ENCODE measurements at places on chromosomes 1 and 21.
A peak's percentile ranks its signal among the peaks of the same experiment; 100 is the strongest.

- no peak for DNase-seq
Observed at GRCh38 chr1:160171354-160171753, 19.0 kb upstream of the CASQ1 start.

DNA sequence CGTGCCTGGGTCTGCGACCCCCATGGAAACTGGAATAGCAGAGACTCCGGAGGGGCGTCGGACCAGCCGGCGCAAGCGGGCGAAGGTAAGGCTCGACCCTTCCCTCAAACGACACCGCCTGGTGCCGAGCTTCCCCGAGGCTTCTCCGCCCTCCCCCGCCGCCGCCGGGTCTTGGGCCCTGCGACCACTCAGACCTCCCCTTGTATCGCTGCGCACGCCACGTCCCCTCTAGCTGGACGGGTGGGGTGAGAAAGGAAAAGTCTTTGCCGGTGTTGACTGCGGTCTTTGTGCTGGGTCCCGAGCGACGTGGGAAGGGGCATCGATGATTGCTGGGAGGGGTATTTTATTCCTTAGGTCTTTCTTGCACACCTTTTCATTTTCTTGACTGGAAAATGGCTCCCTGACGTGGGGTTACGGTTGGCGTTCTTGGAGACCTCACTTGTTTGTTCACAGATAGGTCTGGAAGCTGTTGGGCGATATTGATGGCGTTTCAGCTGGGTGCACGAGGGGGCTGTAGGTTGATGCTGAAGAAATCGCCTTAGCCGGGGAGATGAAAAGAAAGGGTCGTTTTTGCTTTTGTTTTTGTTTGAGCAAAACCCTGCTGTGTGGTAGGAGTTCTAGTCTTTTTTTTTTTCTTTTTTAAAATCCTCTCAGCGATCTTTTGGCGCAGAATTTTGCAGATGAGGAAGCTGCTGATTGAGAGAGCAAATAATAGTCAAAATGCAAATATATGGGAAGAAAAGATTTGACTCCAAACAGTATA, 776 bp downstream of the KDM1A start:
- DNase-seq, result peak; percentile 43

DNA sequence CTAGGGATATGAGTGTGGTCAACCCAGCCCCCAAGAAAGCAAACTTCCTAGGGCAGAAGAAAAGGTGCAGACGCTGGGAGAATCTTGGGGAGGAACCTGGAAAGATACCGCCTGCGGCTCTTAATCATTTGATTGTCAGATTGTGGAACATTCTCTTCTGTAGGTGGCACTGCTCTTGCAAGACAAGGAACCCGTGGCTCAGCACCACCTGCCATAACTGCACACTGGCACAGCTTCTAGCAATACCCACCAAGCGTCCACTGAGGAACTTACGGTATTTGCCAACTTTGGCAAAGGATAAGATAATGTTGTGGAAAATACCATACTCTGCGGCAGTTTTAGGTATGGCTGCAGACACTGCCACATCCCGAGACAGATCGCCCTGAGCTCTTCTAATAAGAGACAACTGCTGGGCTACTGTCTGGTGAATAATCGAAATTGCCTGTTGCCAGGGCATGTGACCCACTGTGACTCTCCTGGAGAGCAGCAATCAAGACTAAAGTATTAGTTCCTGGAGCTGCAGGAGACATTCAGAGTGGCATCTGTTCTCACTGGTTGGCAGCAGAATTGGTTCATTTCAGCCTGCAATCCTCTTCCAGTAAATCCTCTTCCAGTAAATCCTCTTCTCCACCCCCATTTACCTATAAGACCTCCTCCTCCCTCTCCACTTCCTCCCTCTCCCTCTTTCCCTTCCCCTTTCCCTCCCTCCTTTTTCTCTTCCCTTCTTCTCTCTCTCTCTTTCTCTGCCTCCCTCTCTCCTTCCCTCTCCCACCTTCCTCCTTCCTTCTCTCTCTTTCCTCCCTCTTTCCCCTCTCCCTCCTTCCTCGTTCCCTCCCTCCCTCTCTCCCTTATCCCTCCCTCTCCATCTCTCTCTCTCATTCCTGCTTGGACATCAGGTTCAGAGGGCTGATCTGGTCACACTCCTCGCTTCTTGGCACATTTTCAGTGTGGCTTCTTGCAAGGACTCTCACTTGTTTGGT, 49.7 kb upstream of the B3GALT5 start:
- DNase-seq, result no peak

DNA sequence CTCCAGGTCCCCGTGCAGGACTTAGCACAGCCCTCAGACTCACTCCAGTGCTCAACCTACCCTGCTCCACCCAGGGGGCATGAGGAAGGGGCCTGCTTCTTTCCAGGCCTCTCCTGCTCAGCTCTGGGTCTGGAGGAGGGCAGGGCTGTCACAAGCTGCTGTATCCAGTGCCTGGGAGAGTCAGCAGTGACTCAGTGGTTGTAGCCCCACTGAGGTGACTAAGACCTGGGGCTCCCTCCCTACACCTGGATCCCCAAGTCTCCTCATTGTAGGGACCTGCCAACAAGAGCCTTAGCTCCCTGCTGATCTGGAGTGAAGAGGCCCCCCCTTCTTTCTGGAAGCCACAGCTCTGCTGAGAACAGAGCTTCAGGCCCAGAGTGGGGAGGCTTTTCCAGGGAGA, 36.1 kb upstream of the FAM131C start:
- no peak for DNase-seq

DNA sequence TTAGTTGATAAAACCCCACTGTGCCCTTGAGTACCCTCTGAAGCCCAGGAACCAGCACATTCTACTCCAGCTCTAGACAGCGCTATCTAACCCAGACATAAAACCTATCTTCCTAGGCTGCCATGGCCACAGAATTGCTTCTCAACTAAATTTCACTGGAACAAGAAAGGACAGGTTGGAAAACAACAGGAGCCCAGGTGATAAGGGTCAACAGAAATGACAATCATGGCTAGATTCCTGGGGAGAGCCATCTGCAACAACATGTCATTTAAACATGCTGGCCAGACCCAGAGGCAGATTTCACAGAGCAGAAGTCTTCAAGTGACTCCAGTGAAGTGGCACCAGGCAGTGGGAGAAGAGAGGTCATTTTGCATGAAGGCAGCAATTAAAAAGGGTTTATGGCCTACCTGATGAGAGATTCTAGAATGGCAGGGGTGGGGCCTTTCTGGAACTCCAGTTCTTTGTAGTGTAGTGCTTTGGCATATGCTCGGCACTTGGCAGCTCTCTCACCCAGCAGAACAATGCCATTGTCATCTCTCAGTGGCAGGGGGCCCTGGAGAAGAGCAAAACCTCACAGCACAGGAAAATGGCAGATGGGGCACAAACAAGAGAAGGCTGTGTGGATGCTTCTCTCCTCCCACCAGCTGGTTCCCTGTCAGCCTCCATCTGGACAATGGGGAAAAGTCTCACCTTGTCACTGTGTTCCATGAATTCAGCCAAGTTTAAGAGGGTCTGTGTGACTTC, 9.9 kb downstream of the ANGPTL7 start:
- no peak for DNase-seq

DNA sequence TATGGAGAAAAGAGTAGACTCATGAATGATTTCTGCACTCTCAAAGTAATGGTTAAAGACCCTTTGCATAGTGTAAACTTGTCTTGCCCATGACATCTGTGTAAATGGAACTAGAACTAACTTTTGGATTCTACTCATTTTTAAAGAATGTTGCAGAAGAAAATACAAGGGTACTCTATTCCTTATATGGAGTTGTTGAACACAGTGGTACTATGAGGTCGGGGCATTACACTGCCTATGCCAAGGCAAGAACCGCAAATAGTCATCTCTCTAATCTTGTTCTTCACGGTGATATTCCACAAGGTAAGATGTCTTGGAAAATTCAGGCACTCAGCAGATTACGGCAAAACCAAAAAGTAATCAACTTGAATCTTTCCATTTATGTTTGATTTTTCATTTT, 19.8 kb downstream of the CCT8 start:
- no peak for DNase-seq

DNA sequence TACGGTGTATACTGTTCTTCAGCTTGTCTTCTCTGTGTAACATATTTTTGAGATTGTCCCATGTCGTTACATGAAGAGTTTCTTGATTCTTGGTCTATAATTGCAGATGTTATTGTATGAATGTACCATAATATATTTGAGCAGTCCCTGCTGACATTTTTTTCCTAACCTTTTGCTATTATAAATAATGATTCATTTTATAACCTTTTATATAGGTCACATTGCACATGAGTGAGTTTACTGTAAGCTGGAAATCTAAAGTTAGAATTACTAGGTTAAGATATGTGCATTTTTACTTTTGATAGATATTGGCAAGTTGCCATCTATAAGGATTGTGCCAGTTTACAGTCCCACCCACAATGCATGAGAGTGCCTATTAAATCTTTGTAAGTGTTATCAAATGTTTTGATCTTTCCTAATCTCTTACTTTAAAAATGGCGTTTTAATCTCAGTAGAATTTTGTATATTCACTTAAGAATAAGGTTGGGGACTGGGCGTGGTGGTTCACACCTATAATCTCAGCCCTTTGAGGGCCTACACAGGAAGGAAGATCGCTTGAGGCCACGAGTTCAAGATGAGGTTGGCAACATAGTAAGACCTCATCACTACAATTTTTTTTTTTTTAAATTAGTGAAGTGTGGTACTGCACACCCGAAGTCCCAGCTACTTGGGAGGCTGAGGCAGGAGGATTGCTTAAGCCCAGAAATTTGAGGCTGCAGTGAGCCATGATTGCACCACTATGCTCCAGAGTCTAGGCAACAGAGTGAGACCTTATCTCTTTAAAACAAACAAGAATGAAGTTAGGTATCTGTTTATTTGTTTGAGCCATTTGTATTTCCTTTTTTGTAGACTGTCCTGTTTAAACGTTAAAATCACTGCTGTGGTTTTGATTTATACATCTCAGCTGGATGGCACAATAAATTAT, 36.5 kb downstream of the ZMYM1 start:
- DNase-seq, result no peak

DNA sequence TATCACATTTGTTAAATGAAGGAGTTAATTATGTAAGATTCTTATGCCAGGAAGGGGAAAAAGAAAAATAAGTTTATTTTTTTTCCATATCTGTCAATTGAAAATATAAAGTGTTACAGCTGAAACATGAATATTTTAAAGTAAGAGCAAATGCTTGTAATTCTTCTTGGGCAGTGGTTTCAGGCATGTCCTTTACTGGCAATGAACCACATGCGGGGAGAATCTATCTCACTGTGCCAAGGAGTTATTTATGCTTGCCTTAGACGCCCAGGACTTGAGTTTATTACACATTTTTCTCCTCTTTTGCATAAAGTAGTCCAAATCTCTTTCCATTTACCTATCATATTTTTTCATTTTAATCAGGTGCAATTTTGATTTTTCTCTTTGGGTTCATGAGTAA, 207.8 kb upstream of the NRIP1 start:
- DNase-seq, result no peak

DNA sequence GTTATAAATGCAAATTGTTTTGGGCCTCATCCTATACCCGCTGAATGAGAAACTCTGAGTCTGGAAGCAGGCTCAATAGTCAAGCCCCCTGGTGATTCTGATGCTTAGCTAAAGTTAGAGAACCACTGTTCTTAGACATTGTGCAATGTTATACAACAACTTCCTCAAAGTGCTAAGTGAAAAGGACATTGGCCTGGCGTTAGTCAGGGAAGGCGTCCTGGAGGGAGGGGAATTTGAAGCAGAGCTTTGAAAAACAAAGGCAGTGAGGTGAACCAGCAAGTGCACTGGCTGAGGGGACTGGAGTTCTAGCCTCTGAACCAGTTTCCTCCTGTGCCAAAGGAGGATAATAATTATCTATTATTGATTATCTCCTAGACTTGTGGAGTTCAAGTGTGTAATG, 5.1 kb downstream of the CD1D start:
- DNase-seq, result no peak

DNA sequence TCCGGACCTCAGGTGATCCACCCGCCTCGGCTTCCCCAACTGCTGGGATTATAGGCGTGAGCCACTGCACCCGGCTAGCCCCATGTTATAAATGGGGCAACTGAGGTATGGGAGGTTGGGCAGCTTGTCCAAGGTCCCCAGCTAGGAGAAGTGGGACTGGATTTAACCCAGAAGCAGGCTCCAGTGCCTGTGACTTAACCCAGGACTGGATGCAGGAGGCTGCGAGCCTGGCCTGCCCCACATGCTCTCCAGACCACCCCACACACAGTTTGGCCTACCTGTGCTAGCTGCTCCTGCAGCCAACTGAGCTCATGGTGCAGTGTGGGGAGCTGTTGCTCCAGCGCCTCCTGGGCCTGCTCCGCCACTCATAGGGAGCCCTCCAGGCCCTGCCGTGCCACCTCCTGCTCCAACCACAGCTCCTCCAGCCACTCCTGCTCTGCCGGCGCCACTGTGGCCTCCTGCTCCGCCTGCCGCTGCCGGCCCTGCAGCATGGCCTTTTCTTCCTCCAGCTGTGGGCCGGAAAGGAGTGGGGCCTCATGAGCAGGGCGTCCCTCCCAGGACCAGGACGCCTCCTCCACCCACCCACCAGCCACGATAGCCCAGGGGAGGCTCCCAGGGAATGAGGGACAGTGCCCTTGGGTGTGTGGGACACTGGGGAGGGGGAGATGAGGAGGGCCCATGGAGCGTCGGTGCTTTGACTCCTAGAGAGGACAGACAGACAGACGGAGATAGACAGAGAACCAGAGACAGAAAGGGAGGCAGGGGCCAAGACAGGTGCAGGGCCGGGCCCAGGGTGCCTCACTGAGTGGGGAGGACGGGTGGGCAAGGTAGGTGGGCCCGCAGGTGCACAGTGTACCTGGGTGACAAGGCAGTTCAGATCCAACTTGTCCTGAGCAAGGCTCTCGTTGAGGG, 12.4 kb upstream of the NBPF1 start:
- no peak for DNase-seq

- DNase-seq, result no peak
Observed at GRCh38 chr1:206512851-206513180, 5.5 kb downstream of the RASSF5 start.

GRCh38 chr1:231359113-231359512, 21.0 kb downstream of the SPRTN start:
- DNase-seq, result peak; percentile 60

DNA sequence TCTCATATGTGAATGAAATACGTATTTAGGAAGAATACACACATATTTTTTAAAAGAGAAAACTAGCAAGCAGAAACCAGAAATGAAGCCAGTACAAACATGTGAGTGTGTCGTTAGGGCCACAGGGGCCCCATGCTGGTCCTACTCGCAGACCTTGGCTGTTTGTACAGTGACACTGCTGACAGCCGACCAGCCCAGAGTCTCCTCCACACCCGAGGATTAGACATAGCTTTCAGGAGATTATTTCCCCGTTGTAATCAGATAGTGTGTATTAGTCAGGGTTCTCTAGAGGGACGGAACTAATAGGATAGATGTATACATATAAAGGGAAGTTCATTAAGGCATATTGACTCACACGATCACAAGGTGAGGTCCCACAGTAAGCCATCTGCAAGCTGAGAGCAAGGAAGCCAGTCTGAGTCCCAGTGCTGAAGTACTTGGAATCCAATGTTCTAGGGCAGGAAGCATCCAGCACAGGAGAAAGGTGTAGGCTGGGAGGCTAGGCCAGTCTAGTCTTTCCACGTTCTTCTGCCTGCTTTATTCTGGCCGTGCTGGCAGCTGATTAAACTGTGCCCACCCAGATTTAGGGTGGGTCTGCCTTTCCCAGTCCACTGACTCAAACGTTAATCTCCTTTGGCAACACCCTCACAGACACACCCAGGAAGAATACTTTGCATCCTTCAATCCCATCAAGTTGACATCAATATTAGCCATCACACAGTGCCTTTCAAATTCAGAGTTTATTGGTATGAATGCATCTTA, 51.2 kb downstream of the DIP2A start:
- no peak for DNase-seq

GRCh38 chr1:14442669-14443068, 155.8 kb upstream of the KAZN start:
- DNase-seq, result no peak

- DNase-seq, result no peak
Observed at GRCh38 chr1:95027046-95027445, 45.7 kb downstream of the ALG14 start.

- DNase-seq, result peak; percentile 14
Observed at GRCh38 chr1:59076612-59077011, 220.3 kb upstream of the FGGY start.

All from SK-MEL-5 (cell line).